ENCODE measurements at places on chromosomes 5 and 9.

DNA sequence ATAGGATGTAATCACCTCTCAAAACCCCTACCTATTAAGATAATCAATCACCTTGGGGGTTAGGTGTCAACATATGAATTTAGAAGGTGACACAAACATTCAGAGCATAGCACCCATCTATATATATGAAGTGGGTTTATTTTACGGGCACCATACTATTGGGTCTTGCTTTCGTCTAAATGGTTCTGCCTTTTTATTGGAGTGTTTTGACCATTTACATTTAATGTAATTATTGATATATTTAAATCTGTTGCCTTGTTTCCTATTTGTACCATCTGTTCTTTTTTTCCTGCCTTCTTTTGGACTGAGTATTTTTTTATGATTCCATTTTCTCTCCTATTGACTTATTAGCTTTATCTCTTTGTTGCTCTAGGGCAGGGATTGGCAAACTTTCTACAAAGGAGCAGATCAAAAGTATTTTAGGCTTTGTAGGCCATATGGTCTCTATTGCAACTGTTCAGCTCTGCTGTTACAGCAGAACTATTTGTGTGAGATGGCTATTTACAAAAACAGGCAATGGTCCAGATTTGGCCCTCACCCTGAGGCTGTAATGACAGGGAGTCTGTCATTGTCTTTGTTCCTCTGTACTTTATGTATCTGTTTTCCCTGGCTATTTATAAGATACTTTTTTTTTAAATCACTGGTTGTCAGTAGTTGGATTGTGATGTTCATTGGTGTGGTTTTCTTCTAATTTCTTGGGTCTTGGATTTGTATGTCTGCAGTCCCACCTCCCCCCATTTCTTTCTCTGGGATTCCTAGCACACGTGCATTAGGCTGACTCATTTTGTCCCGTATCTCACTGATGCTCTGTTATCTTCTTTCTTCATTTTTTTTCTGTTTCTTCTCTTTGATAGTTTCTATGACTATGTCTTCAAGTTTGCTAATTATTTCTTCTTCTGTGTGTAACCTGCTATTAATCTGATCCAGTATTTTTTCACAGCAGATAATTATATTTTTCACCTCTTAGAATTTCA is 127.1 kb downstream of the DAB2IP start:
- no peak for DNase-seq

GRCh38 chr5:54651482-54652076 is 134.0 kb downstream of the SNX18 start:
- no peak for DNase-seq

DNA sequence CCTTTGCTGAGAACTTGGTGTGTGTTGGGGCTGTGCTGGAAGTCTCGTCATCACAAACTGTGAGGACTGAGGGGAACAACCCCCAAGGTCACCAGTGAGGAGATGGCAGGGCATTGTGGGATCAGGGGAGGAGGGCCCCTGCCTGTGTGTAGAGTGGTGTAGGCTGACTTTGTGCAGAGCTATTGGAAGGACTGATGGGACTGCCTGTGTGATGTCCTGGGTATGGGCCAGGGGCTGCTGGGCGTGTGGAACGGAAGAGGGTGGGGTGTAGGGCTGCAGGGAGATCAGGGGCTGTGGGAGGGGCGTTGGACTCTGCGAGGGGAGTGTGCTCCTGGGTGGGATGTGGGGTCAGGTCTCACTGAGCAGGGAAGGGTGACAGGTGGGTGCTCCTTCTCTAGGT is 3.6 kb downstream of the WNK2 start:
- DNase-seq: no peak

DNA sequence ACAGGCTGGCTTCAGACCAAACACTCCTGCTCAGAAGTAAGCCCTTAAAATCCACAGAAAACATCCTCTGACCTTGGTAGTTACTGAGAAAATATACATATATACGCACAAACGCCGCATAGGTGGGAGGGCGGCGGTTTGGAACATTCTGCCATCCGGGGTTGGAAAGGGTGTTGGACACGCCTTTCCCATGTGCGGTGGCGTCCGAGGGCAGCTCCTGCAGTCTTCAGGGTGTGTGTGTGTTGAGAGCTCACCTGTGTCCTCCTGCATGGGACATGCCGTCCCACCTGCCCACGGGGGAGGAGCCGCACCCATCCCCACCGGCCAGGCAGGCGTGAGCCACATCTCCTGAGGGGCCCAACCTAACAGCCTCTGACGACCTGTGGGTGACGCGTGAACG is 28.2 kb downstream of the SLC9A3 start:
- DNase-seq: no peak

DNA sequence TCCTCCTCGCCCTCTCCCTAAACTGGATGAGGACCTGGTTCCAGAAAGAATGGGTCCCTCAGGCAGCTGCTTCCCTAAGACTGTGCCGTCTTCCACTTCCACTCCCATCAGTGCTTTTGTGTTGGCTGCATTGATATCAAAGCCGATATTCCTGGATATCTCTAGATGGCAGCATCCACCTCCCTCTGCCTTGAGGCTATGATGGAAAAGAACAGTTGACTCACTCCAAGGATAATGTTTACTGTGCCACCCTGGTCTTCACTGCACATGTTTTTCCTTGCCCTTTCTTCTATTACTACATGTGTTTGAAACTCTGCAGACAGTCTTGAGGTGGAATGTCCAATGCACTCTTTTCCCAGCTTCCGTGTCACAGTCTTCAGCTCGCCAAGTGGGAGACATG is 211.6 kb downstream of the MAST4 start:
- peak; percentile 14 for DNase-seq

GRCh38 chr5:157150995-157151394 is 8.3 kb upstream of the MED7 start:
- DNase-seq: no peak

DNA sequence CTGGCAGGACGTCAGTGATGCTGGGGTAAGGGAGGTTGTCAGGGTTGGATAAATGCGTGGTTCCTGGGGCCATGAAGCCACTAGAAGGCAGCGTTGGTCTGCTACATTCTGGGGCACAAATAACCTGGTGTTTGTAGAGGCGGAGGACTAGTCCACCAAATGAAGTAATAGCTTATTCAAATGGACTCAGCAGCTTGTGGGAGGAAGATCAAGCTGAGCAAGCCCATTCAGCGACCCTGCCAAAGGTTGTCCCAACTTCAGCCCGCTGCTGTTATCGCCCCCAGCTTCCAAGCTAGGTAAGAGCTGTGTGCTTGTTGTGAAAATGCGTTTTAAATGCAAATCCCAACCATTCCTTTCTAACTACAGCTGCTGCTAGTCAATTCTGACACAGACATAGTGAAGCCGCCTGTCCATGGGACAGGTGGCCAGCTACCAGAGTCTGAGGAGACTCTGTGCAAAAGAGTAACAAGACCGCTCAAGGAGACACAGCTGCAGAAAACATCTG is 7.6 kb upstream of the FAM240B start:
- DNase-seq: no peak

GRCh38 chr5:113224605-113225065 is 210.2 kb downstream of the TSSK1B start:
- no peak for DNase-seq

DNA sequence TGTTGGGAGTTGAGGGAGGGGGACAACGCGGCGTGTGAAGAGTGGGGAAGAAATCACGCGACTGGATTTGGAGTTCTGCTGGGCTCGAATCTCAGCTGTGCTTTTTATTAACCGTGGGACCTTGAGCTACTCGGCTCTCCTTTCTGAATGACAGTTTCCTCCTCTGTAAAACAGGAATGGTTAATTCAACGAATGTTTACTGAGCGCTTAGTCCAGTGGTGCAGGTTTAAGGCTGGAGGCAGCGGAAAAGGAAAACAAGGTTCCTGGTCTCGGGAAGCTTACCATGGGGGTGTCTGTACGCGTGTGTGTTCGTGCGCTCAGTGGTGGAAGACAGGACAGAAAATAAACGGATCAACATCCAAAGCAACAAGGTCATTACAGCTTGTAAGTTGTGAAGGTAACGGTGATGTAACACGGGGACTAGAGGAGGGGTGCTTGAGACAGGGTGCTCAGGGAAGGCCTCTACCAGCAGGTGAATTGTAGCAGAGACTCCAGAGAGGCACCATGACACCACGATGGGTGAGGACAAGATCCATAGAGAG is 277 bp downstream of the EIF4E1B start:
- no peak for DNase-seq

GRCh38 chr5:37603072-37603471 is 224.0 kb downstream of the WDR70 start:
- no peak for DNase-seq

GRCh38 chr5:22488427-22488826 is 364.7 kb downstream of the CDH12 start:
- no peak for DNase-seq

DNA sequence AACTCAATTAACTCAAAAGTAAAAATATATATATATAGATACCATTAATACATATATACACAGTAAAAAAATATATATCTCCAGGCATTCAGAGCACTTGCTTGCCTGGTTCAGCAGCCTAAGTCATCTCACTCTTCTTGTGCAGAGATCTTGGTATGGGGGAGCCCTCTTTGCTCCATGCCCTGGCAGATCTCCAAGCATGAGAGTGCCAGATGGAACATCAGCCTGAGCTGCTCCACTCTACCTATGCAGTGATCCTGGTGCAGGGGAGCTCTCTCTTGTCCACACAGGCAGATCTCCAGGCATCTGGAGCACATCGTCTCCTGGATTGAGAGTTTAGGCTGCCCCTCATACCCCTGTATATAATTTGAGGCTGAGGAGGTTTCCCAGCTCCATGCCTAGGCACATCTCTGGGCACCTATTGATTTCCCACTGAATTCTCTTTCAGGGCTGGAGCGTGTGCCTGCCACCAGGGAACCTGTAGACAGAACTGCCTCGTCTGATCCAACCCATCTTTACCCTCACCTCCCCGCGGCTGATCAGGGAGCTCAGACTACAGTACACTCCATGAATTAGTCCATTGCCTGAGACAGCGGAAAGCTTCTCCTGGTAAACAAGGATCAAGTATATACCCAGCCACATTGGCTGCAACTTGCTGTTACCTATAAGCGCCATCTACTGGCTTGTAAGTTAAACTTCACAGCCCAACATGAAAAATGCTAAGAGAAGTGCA is 342.4 kb upstream of the GRIA1 start:
- DNase-seq: no peak

DNA sequence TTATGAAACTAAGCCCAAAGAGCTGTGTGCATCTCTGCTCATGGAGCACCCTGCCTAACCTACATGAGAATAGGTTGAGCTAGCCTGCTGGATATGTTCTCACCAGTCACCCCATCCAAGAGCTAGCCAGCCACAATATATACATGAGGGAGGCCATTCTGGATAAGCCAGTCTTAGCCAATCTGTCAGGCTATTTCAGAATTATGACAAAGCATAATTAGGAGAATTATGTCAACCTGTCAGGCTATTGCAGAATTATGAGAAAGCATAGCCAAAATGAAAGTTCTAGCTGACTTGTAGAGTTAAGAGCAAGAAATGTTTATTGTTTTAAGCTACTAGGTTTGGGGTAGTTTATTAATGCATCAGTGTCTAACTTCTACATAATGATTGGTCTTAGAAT is 189.8 kb downstream of the WDR70 start:
- DNase-seq: no peak

DNA sequence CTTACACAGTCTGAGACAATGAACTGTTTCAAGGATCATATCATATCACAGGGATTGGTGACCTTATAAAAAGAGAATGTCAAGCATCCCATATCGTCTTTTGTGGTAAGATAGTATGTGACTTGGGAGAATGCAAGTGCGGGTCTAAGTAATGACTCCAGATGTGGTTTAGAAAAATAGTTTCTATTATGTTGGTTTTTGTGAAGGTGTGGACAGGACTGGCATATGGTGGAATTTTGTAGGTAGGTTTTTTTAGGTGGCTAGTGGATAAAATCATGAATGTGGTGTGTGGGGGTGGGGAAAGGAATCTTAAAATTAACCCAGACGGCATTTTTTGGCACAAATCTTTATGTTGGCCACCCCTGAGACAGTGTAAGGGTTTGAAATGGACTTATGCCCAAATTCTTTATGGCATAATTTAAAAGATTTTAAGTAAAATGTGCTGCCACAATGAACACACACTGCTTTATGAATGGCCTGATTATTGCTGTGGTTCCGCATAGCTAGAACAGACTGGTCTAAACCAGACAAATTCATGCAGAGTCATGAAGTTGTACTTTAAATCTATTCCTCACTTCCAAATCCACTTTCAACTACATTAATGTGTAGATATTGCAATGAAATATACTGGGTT is 204.8 kb upstream of the HAPLN1 start:
- DNase-seq: no peak

DNA sequence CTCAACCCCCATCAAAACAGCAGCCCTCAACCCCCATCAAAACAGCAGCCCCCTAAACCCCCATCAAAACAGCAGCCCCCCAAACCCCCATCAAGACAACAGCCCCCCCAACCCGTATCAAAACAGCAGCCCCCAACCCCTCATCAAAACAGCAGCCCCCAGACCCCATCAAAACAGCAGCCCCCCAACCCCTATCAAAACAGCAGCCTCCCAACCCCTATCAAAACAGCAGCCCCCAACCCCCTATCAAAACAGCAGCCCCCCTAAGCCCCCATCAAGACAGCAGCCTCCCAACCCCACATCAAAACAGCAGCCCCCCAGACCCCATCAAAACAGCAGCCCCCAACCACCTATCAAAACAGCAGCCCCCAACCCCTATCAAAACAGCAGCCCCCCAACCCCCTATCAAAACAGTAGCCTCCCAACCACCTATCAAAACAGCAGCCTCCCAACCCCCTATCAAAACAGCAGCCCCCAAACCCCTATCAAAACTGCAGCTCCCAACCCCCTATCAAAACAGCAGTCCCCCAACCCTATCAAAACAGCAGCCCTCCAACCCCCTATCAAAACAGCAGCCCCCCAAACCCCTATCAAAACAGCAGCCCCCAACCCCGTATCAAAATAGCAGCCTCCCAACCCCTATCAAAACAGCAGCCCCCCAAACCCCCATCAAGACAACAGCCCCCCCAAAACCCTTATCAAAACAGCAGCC is 1.2 kb downstream of the TPPP start:
- DNase-seq: no peak

GRCh38 chr9:68457803-68458202 is 82.9 kb downstream of the TMEM252 start:
- no peak for DNase-seq

DNA sequence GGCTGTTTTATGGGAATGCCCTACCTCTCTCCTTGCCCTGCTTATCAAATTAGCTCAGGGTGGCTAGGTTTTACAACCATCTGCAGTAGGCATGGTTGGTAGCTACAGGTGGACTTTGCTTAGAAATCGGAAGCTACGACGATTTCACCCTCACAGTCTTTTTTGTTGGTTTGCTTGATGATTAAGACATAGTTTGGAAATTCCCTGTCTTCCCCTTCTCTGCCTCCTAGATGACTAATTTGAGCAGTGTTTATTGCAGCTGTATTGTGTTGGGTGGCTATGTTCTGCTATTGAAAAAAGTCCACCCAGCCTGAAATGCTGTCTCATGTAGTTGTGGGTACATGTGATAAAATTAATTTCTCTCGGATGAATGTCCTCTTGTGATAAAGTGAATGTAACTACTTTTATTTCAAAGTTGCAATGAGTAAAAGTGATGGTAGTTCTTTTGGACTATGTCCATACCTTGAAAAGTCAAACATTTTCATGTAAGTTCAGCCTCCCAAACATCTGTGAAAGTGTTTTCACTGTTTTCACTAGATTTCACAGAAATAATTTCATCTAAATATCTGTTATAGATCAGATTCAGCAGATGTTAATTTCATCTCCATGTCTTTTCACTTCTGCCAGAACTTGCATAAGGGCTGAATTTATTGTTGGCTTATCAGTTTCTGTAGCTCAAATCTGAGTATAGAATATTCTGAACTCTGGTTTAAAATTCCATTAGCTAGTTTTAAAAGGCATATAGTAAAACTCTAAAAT is 37.3 kb upstream of the FYB1 start:
- no peak for DNase-seq

- no peak for DNase-seq
These were observed 18.9 kb downstream of the NREP start for GRCh38 chr5:111738118-111738517.

- DNase-seq: no peak
These were observed 113.8 kb downstream of the TMC1 start for GRCh38 chr9:72635197-72635596.
